Astrocyte of the spinal cord (primary cell): ENCODE measurements at places on chromosomes 7 and 10.

DNA sequence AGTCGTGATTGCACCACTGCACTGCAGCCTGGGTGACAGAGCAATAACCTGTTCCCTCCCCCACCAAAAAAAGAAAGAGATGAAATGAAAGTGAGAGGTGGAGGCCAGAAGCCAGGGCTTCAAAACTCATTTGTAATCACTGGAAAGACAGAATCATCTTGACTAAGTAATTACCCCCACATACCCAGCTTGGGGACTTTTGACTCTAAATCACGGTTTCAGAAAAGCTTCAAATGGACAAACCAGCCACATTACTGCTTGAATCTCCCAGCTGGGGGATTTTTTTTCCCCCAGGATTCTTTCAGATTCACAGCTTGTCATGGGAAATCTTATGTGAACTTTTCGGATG, 361.0 kb downstream of the FRMD4A start:
- no peak for DNase-seq

- DNase-seq: no peak
Measured at GRCh38 chr7:48518092-48518491, 346.8 kb downstream of the ABCA13 start.

DNA sequence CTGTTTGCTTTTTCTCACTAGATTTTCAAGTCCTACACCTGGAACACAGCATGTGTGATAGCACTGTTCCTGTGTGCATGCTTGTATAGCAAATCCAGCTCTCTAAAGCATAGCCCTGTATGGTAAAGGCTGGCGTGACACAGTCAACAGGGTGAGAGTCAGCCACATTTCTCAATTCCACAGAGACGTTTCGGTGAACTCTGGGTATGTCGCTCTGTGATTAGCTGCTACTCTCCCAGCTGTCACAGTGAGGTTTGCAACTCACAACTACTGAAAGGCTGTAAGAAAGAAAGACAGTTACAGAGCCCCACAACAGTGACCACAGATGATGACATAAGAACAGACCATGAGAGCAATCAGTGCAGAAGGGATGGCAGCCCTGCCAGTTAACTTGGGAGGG, 170.6 kb upstream of the IMMP2L start:
- no peak for DNase-seq

DNA sequence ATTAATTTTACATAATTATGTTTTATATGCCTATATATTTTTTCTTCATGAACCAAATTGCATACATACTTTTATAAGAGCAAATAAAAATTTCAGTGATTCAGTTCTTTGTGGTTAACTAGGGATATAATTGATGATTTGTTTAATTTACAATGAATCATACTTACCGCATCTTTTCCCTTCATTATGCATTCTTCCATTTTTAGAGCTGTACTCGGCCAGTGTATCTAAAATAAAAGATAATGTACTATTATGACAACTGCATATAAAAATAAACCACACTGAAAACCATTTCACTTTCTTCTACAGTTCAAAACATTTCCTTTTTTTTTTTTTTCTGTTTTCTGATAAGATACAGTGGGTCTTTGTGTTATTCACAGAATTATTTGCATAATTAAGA, 179.9 kb downstream of the SEMA3E start:
- DNase-seq: peak; percentile 62

DNA sequence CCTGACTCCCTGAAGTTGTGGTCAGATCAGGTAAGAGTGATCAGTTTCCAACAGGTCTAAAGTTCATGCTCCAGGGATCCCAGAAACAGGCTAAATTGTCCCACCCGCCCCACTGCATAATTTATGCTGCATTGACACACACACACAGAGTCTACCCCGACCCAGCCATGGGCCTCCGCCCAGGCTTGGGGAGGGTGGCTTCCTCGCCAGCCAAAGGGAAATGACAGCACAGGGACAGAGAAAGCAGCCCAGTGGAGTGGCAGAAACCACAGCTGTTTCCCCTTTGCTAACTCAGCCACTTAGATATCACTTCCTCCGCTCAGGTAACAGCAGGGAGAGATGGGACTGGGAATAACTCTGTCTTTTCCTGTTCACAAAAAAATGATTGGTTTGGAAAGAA, 9.4 kb downstream of the SH3PXD2A start:
- no peak for DNase-seq

GRCh38 chr10:132030898-132031463, 34.8 kb upstream of the JAKMIP3 start:
- DNase-seq: no peak
